ENCODE measurements at places on chromosomes 5 and 9.

- no peak overlapping the region for H3K4me3 ChIP-seq
- no peak overlapping the region for H3K27ac ChIP-seq
- H3K36me3 ChIP-seq: no peaks in the 10 kb centered on the region
- no peak for DNase-seq
Observed at GRCh38 chr5:119694284-119694683, 64.9 kb downstream of the FAM170A start.

- H3K27me3 ChIP-seq: no peaks in the 10 kb centered on the region
- H3K27ac ChIP-seq: no peak overlapping the region
- DNase-seq: no peak
- no peak overlapping the region for H3K4me3 ChIP-seq
- H3K4me1 ChIP-seq: no peaks in the 10 kb centered on the region
Observed at GRCh38 chr5:155455791-155456514, 442.4 kb downstream of the KIF4B start.

DNA sequence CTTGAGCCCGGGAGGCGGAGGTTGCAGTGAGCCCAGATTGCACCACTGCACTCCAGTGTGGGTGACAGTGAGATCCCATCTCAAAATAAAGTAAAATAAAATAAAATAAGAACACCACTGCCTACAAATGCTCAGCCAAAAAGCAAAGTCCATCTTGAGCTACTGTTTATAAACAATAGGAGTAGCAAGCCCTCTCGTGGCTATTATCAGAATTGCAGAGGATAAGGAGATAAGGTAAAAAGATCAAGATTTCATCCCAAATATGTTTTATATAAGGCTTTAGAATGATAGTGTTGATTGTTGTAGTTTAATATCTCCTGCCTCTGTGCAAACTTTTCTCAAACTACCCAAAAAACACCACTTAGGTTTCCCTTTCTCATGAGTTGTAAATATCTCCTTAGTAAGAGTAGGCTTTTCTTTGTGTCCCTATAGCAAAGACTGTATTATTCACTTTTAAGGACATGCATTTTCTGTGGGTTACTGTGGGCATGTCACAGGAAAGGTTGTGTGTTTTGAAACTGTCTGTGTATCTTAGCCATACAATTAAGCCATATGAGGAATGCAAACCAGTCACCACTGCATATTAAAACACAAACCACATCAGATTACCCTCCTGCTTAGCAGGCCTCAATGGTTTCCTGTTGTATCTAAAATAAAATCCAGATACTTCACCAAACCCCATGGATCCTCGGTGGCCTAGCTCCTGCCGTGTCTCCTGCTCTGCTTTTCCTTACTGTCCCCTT lies 31.8 kb upstream of the CKS2 start:
- H3K4me1 ChIP-seq: peaks cover 45% of the 10 kb centered on the region
- H3K36me3 ChIP-seq: peaks cover 15% of the 10 kb centered on the region
- H3K27me3 ChIP-seq: peaks cover 48% of the 10 kb centered on the region
- H3K27ac ChIP-seq: no peak overlapping the region

DNA sequence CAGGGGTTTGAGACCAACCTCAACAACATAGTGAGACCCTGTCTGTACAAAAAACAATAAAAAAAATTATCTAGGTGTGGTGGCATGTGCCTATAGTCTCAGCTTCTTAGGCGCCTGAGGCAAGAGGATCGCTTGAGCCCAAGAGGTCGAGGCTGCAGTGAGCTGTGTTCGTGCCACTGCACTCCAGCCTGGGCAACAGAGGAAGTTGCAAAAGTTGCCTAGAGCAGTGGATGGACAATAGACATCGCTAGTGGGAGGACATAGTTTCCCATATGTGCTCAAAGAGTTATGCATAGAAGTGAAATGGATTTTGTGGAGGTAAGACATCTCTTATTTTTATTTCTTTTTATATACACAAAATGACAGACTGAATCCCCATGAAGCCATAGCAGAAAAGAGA lies 19.0 kb downstream of the HNRNPK start:
- H3K27me3 ChIP-seq: peaks cover 11% of the 10 kb centered on the region
- no peak overlapping the region for H3K27ac ChIP-seq
- peaks cover 14% of the 10 kb centered on the region for H3K4me1 ChIP-seq
- no peak for DNase-seq
- H3K36me3 ChIP-seq: peaks cover 14% of the 10 kb centered on the region

DNA sequence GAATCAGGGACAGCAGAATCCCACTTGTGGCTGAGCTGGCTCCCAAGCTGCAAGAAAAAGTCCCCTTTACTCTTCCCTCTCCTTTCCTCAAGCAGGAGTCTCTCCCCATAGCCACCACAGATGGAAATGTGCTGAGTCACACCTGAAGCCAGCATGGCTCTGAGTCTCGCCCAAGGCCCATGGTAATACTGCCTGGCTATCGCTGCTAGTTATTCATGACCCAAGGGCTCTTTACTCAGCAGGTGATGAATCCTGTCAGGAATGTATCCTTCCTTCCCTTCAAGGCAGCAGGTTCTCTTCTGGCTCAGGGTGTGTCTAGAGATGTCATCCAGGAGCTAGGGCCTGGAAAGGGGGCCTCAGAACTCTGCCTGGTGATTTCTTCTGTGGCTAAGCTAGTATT lies 403.3 kb upstream of the PTPRD start:
- H3K27ac ChIP-seq: no peak overlapping the region
- DNase-seq: no peak
- no peaks in the 10 kb centered on the region for H3K27me3 ChIP-seq
- no peak overlapping the region for H3K4me3 ChIP-seq
- no peaks in the 10 kb centered on the region for H3K36me3 ChIP-seq

GRCh38 chr5:135641734-135642487 lies 63.1 kb upstream of the CXCL14 start:
- H3K27me3 ChIP-seq: peaks cover 5% of the 10 kb centered on the region
- H3K4me3 ChIP-seq: no peak overlapping the region
- no peak overlapping the region for H3K27ac ChIP-seq
- H3K36me3 ChIP-seq: no peaks in the 10 kb centered on the region
- H3K4me1 ChIP-seq: no peaks in the 10 kb centered on the region

- H3K4me3 ChIP-seq: no peak overlapping the region
- H3K4me1 ChIP-seq: no peaks in the 10 kb centered on the region
- H3K36me3 ChIP-seq: no peaks in the 10 kb centered on the region
- no peak overlapping the region for H3K27ac ChIP-seq
Observed at GRCh38 chr9:87343816-87344430, 153.7 kb upstream of the DAPK1 start.

- peaks cover 40% of the 10 kb centered on the region for H3K36me3 ChIP-seq
- no peak overlapping the region for H3K4me3 ChIP-seq
- DNase-seq: no peak
- H3K27me3 ChIP-seq: no peaks in the 10 kb centered on the region
- H3K4me1 ChIP-seq: peaks cover 27% of the 10 kb centered on the region
Observed at GRCh38 chr5:42982107-42982622, 58.0 kb downstream of the ANXA2R start.

DNA sequence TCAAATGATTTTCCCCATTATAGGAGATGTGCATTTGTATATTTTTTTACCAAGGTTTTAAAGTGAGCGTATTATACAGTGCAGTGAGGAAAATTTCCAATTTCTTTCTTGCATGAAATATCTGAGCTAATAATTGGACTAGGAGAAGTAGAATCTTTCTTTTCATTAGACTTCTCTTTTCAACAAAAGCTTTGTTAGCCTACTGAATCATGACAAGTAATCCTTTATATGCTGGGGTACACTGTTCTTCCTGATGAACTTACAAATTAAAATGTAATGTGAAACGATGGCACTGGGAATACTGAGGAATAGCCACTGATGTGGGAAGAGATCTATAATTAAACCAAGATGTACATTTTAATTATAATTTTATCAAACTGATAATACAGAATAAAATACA lies 829.6 kb downstream of the PTPRD start:
- H3K27ac ChIP-seq: no peak overlapping the region
- H3K36me3 ChIP-seq: no peaks in the 10 kb centered on the region
- no peaks in the 10 kb centered on the region for H3K27me3 ChIP-seq
- no peak for DNase-seq
- H3K4me1 ChIP-seq: no peaks in the 10 kb centered on the region

- peaks cover 21% of the 10 kb centered on the region for H3K27me3 ChIP-seq
- no peaks in the 10 kb centered on the region for H3K36me3 ChIP-seq
- H3K4me1 ChIP-seq: peaks cover 7% of the 10 kb centered on the region
Observed at GRCh38 chr5:151164687-151165392, 7.3 kb upstream of the ANXA6 start.

- no peaks in the 10 kb centered on the region for H3K4me1 ChIP-seq
- no peak for DNase-seq
- H3K27me3 ChIP-seq: no peaks in the 10 kb centered on the region
Observed at GRCh38 chr9:82912645-82913044, 150.3 kb downstream of the RASEF start.
